ENCODE measurements at places on chromosomes 6 and 20. TPM values are rescaled to one million over a fixed set of nuclear protein-coding genes. Genes with fewer than 3 reads are reported as not detected.

Gene CDSN
- 0.06 TPM for total RNA-seq

Gene POPDC3
- total RNA-seq, result 21.5 TPM

Gene RAD21L1
- total RNA-seq, result not detected

Gene KCNK5
- 1.3 TPM for total RNA-seq

Gene ZNF341
- total RNA-seq, result 2.6 TPM

Gene MDFI
- total RNA-seq, result 0.49 TPM

Gene OR2H1
- total RNA-seq, result not detected

Gene SLC22A7
- not detected for total RNA-seq

Gene HEY2
- total RNA-seq, result not detected

Gene IL17F
- not detected for total RNA-seq

Gene NKX2-2
- not detected for total RNA-seq

Gene GLP1R
- not detected for total RNA-seq

Gene METTL24
- not detected for total RNA-seq

Gene PRSS35
- total RNA-seq, result 0.09 TPM

Data from A549 treated with dexamethasone at 1 μM for 4 hours (cell line).